NAMALWA (cell line): ENCODE measurements at places on chromosomes 3 and 15.

- peak; percentile 11 for DNase-seq
Measured at GRCh38 chr3:188974856-188975599, 196.7 kb upstream of the TPRG1 start.

GRCh38 chr3:176958560-176958959 lies 238.7 kb downstream of the TBL1XR1 start:
- no peak for DNase-seq

DNA sequence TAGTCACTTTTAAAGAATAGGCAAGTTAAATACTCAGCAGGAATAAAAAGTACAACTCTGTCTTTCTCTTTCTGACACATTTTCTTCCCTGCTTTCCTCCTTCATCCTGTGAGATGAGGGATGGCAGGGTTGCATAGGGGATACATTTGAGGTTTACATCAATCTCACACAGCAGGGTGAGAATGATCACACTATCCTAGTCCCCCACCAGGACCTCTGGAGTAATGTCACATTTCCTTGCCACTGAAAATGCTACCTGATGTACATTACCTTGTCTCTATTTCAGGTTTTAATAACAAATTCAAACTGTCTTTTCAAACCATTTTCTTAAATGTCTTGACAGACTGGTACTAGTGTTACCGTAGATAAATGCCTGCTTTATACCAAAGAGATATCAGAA lies 816.9 kb downstream of the FHIT start:
- DNase-seq, result no peak

GRCh38 chr3:16789344-16790120 lies 95.2 kb upstream of the PLCL2 start:
- DNase-seq, result peak; percentile 74

- DNase-seq, result no peak
Measured at GRCh38 chr3:96865605-96866004, 51.2 kb downstream of the EPHA6 start.

DNA sequence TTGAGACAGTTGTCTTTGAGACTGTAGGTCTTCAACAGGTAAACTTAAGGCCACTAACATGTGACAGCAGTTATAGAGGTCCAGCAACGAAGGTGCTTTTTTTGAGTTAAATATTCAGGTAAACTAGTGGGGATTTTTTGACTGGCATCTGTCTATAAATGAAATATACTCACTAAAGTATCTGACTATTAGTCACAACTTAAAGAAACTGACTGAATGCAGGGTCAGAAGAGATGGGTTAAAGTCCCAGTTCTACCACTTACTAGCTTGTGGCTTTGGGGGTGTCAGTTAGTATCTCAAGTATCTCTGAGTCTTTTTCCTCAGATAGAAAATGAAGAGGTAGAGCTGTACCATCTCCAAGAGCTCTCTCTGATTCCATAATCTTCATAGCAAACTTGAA lies 18.0 kb downstream of the MIX23 start:
- no peak for DNase-seq

DNA sequence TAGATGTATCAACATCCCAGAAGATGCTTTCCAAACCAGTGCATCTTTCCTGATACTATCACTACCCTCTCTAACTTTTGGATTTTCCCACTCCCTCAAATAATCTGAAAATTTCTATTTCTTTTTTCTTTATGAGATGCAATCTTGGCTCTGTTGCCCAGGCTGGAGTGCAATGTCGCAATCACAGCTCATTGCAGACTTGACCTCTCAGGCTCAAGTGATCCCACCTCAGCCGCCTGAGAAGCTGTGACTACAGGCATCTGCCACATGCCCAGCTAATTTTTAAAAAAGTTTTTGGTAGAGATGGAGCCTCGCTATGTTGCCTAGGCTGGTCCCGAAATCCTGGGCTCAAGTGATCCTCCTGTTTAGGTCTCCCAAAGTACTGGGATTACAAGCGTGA lies 239.7 kb downstream of the SUCLG2 start:
- DNase-seq, result no peak

GRCh38 chr15:74375303-74375693 lies 7.9 kb upstream of the CYP11A1 start:
- peak; percentile 93 for DNase-seq

- no peak for DNase-seq
Measured at GRCh38 chr15:66925721-66926120, 139.7 kb upstream of the SMAD3 start.

GRCh38 chr3:186180151-186180550 lies 71.3 kb upstream of the ETV5 start:
- no peak for DNase-seq

GRCh38 chr3:175288621-175289020 lies 429.5 kb downstream of the NAALADL2 start:
- no peak for DNase-seq

GRCh38 chr15:75091814-75092213 lies 68.4 kb downstream of the PPCDC start:
- DNase-seq, result peak; percentile 15

DNA sequence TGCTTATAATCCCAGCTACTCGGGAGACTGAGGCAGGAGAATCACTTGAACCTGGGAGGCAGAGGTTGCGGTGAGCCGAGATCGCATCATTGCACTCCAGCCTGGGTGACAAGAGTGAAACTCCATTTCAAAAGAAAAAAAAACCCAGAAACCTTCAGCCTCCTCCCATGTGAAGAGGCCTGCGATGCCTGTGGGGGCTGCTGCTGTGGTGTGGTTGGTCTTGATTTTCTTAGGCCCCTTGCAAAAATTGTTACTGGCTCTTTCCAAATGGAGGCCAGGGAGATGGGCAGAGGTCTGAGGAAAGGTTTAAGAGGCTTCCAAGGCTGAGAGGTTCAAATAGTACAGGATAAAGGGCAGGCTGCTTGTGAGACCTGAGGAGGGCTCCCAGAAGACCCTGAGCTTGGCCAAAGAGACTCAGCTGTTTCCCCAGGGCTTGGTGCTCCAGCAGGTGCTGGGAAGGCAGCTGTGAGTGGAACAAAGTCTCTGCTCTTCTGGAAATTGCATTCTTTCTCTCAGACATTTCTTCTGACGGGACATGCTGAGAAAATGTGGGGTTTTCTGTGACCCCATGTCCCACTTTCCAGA lies 18.4 kb downstream of the GCSAM start:
- peak; percentile 78 for DNase-seq

GRCh38 chr15:67241132-67241855 lies 13.2 kb downstream of the AAGAB start:
- DNase-seq, result peak; percentile 36

DNA sequence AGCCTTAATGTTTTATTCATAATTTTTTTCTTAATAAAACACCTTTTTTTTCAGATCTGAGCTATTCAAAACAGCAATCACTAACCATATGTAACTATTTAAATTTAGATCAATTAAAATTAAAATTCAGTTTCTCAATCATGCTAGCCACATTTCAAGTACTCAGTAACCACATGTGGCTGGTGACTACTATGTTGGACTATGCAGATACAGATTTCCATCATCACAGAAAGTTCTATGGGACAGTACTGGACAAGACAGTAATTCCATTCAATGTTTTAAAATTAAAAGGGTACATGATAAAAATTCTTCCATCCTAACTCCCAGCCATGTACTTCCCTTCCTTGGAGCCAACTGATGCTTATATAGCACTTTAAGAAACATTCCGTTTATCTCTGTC lies 119.3 kb downstream of the GLDN start:
- no peak for DNase-seq
